ENCODE measurements at places on chromosomes 13 and 19. TPM values are rescaled to one million over a fixed set of nuclear protein-coding genes. Genes with fewer than 3 reads are reported as not detected.

DNA sequence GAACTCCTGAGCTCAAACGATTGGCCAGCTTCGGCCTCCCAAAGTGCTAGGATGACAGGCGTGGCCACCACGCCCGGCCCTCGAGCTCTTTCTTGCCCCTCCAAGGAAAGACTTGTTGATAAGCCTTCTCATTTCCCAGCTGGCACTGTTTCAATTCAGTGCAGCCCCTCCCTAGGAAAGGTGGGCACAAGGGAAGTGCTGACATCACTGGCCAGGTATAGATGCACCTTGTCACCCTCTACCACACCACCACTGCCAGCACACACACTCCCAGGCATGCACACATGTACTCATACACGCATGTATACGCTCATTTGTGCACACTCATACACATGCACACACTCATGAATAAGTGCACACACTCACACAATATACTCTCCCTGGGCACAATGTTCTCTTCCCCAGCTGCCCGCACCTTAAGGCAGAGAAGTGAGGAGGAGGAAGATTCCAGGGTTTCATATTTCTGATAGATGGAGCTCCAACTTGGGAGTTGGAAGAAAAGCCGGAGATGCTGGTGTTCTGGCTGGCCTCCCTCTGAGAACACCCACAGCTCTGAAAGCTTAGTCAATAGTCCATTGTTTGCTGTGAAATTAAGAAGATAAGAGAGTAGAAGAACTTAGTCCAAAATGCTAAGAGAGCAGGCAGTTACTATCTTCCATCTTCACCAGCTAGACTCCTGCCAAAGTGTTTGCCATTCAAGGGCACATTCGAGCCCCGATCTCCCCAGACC, 196.7 kb downstream of the FOXO1 start:
- H3K27ac ChIP-seq: no peak overlapping the region
- H3K4me1 ChIP-seq: no peaks in the 10 kb centered on the region
- no peaks in the 10 kb centered on the region for H3K36me3 ChIP-seq
- DNase-seq: no peak

Gene C5AR1
- polyA plus RNA-seq: 2.3 TPM

DNA sequence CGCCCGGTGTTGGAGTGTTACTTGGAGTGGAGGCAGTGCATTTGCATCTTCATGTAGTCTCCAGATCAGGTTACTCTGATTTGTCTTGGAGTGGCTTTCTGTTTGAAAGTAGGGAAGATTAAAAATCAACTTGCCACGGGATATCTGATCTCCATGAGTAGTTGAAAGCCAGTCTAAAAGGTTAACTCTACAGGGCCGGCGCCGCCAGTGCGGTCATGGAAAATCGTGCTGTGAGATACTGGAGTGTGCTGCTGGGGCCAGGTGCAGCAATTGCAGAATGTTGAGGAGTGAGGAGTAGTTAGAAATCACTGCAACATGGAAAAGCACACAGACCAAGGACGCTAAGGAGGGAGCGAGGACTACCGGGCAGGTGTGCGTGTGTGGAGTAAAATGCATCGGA, 175.0 kb downstream of the STK24 start:
- no peak overlapping the region for H3K4me3 ChIP-seq
- no peak for DNase-seq
- no peaks in the 10 kb centered on the region for H3K4me1 ChIP-seq
- no peaks in the 10 kb centered on the region for H3K36me3 ChIP-seq
- no peaks in the 10 kb centered on the region for H3K27me3 ChIP-seq

Gene LILRB5
- polyA plus RNA-seq: 0.56 TPM

Gene EID2B
- polyA plus RNA-seq: 1.3 TPM

- no peaks in the 10 kb centered on the region for H3K36me3 ChIP-seq
- peaks cover 9% of the 10 kb centered on the region for H3K27me3 ChIP-seq
- no peaks in the 10 kb centered on the region for H3K4me1 ChIP-seq
These were observed 69.6 kb upstream of the TSHZ3 start for GRCh38 chr19:31418692-31419430.

Gene SYNGR4
- 0.91 TPM for polyA plus RNA-seq

Gene DMKN
- 133 TPM for polyA plus RNA-seq

DNA sequence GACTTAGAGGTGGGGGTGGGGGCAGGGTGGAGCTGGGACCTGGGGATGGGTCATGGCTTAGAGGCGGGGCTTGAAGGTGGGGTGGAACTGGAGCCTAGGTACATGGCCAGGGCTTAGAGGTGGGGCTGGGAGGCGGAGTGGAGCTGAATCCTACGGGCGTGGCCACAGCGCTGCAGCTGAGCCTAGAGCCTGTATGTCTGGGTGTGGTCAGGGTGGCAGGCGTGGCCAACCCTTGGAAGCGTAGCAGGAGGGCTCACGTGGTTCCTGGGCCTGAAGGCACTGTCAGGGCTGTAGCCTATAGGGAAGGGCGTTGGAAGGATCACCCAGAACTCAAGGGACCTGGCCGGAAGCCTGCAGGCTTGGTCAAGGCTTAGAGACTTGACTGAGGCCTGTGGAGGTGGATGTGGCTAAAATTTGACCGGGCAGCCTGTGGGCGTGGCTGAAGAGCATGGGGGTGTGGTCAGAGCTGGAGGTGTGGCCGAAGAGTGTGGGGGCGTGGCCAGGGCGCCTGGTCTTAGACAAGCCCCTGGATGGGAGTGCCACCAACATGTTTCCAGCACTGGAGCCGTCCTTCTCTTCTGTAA, 24.3 kb downstream of the COLGALT1 start:
- DNase-seq: peak; percentile 43
- peaks cover 8% of the 10 kb centered on the region for H3K36me3 ChIP-seq
- no peaks in the 10 kb centered on the region for H3K27me3 ChIP-seq
- no peak overlapping the region for H3K4me3 ChIP-seq
- no peaks in the 10 kb centered on the region for H3K4me1 ChIP-seq
- H3K27ac ChIP-seq: no peak overlapping the region

GRCh38 chr13:109158383-109158782, 529.0 kb downstream of the MYO16 start:
- H3K4me1 ChIP-seq: no peaks in the 10 kb centered on the region
- H3K27ac ChIP-seq: no peak overlapping the region
- no peaks in the 10 kb centered on the region for H3K36me3 ChIP-seq
- DNase-seq: no peak
- H3K4me3 ChIP-seq: no peak overlapping the region
- no peaks in the 10 kb centered on the region for H3K27me3 ChIP-seq

GRCh38 chr13:103255587-103256301, 189.5 kb upstream of the SLC10A2 start:
- H3K27ac ChIP-seq: no peak overlapping the region
- H3K4me1 ChIP-seq: no peaks in the 10 kb centered on the region
- H3K4me3 ChIP-seq: no peak overlapping the region
- no peaks in the 10 kb centered on the region for H3K27me3 ChIP-seq
- no peaks in the 10 kb centered on the region for H3K36me3 ChIP-seq

- H3K36me3 ChIP-seq: no peaks in the 10 kb centered on the region
- peaks cover 50% of the 10 kb centered on the region for H3K4me1 ChIP-seq
- no peaks in the 10 kb centered on the region for H3K27me3 ChIP-seq
- DNase-seq: no peak
- no peak overlapping the region for H3K4me3 ChIP-seq
These were observed 34.8 kb upstream of the C1QTNF9 start for GRCh38 chr13:24274452-24275021.

DNA sequence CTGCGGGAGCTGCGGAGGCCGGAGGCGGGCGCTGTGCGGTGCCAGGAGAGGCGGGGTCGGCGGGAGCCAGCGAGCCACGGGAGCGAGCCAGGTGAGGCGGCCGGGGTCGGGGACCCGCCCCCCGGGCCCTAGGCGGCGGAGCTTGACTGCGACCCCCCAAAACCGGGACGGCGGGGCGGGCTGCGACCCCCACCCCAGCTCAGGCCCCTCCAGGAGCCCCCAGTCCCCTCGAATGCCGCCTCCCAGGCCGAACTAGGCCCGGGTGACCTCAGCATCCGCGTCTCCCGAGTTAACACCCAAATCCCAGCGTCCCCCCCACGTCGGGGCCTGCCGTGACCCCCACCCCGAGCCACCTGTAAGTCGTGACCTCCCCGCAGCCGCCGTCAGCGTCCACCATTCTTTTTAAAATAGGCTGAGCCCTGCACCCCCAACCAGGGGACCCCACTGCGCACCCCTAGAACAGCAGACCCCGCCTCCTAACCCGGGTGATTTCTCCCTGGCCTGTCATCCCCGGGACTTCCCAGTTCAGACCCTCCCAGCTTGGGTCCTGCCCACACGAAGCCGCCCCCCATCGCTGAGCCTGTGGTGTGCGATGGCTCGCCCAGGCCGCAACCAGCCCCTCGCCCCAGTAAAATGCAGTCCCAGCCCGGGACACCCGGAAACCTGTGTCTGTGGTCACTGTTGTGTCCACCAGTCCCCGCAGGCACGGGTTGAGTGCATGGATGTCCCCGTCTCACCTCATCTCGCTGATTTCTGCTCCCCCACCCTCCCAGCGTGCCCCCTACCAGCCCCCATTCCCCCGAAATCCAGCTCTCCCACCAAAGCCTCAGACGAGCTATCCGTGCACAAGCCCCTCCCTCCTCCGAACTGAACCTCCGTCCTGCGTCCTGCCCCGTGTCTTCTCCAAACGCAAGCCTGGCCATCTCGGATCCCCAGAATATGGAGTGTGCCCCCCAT, 551 bp downstream of the FZR1 start:
- DNase-seq: peak; percentile 58
- H3K27ac ChIP-seq: peak overlapping the region; percentile 67
- H3K36me3 ChIP-seq: no peaks in the 10 kb centered on the region
- peak overlapping the region; percentile 84 for H3K4me3 ChIP-seq
- no peaks in the 10 kb centered on the region for H3K4me1 ChIP-seq

Gene ACP5
- polyA plus RNA-seq: 7.7 TPM

Gene NUFIP1
- polyA plus RNA-seq: 1.3 TPM

DNA sequence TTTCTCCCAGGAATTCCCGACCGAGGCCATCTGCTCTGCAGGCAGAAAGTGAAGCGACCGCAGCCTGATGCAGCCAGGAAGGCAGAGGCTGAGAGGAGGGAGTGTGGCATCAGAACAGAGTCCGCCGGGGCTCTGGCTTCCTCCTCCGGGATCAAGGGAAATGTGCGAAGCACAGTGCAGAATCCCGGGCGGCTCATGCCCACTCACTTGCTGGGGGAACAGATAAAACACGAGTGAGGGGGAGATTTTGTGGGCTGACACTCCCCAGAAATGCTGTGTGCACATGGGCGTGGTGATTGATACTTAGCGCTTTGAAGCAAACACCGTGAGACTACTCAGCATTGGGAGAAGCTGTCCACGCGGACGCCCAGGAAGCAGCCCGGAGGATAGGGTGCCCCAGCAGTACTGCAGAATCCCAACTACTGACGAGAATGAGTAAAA, 75.3 kb upstream of the POMP start:
- no peak overlapping the region for H3K27ac ChIP-seq
- no peak overlapping the region for H3K4me3 ChIP-seq
- DNase-seq: no peak
- no peaks in the 10 kb centered on the region for H3K27me3 ChIP-seq

Gene PAN3
- polyA plus RNA-seq: 21.7 TPM

Gene CEACAM7
- polyA plus RNA-seq: 3.8 TPM

Gene GNA15
- polyA plus RNA-seq: 2.4 TPM

Gene EFNA2
- not detected for polyA plus RNA-seq

DNA sequence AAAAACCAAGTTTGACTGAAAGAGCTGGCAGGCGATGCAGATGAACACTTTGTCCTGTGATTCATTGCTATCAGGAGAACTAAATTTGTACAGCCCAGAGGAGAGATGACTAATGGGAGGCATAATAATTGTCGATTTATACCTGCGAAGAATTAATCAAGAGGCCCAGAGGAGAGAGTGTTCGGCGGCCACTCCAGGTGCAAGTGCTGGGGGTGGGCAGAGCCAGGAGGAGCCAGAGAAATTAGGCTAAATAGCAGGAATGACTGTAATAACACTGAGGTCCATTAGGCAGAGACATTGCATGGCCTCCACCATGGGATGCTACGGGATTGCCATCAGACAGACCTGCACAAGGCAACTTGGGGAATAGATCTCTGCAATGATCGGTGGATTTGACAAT, 107.7 kb upstream of the UQCRFS1 start:
- no peak for DNase-seq
- no peak overlapping the region for H3K27ac ChIP-seq
- no peak overlapping the region for H3K4me3 ChIP-seq
- H3K27me3 ChIP-seq: no peaks in the 10 kb centered on the region

GRCh38 chr19:8638078-8638619, 7.7 kb downstream of the NFILZ start:
- H3K4me3 ChIP-seq: no peak overlapping the region
- no peaks in the 10 kb centered on the region for H3K4me1 ChIP-seq
- DNase-seq: no peak
- H3K27me3 ChIP-seq: no peaks in the 10 kb centered on the region

- no peak overlapping the region for H3K4me3 ChIP-seq
- no peaks in the 10 kb centered on the region for H3K36me3 ChIP-seq
- H3K4me1 ChIP-seq: no peaks in the 10 kb centered on the region
- H3K27ac ChIP-seq: no peak overlapping the region
These were observed 692.6 kb upstream of the SLITRK1 start for GRCh38 chr13:84574851-84575250.

Gene GIPC3
- 0.72 TPM for polyA plus RNA-seq

GRCh38 chr13:27391471-27391870, 32.9 kb upstream of the GTF3A start:
- no peaks in the 10 kb centered on the region for H3K4me1 ChIP-seq
- H3K36me3 ChIP-seq: no peaks in the 10 kb centered on the region
- no peak for DNase-seq
- no peaks in the 10 kb centered on the region for H3K27me3 ChIP-seq
- no peak overlapping the region for H3K4me3 ChIP-seq

Gene TEX29
- polyA plus RNA-seq: 3.8 TPM

DNA sequence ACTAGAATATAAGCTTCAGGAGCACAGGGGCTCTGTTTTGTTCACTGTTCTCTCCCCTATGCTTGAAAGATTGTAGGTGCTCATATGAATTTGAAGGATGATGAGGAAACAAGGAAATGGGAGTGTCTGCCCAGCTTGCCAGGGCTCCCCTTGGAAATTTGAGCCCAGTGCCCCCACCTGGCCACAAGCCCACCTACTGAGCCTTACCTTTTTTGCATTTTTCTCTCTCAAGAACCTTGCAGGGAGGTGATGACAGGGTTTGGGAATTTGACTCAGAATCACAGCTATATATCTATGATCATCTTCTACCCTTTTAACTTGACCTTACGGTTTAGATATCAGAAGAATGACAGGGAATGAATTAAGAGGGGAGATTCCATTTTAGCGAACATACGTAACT, 33.8 kb downstream of the SERP2 start:
- DNase-seq: no peak
- no peaks in the 10 kb centered on the region for H3K27me3 ChIP-seq
- H3K4me3 ChIP-seq: no peak overlapping the region
- H3K36me3 ChIP-seq: no peaks in the 10 kb centered on the region

Gene ATP7B
- polyA plus RNA-seq: 2.3 TPM
